Stimulated activated CD4-positive, alpha-beta T cell treated with anti-CD3 and anti-CD28 coated beads, Interleukin-1b, Interleukin-23, amount 100 ng/mL, for 48 hours (primary cell): ENCODE measurements at places on chromosomes 12 and 14.

- no peak for DNase-seq
Measured at GRCh38 chr14:66979101-66979974, 209.9 kb upstream of the GARIN2 start.

- DNase-seq: no peak
Measured at GRCh38 chr12:92452763-92453162, 250.0 kb upstream of the PLEKHG7 start.

DNA sequence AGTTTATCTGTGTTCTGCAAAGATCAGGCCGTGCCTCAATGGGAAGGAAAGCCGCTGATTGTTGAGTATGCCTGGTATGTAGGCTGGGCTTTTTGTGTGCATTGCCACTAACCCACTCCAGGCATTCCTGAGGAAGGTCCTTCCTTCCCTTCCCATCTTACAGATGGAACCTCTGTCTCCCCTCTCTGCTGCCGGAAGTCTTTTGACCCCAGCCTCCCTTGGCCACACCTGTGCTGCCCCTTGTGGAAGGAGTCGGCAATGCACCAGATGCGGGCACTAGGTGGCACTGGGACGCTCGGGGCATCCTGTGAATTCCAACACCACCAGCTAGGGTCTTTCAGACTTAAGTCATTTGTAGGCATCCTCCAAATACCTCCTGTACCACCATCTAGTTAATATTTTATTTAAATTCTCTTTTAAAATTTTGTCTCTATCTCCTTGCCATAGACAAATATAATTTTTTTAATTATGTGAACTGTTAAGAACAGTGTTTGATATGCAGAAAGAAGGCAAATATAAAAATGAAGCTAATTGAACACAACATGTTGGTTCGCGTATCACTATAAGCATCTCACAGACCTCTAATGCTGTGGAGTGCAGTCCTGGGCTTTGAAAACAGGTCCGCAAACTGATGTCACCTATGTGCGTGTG lies 99.6 kb downstream of the RIN3 start:
- DNase-seq: peak; percentile 62

- no peak for DNase-seq
Measured at GRCh38 chr14:80805136-80805535, 136.4 kb downstream of the CEP128 start.

GRCh38 chr12:108691998-108692808 lies 39.1 kb downstream of the CORO1C start:
- no peak for DNase-seq

- no peak for DNase-seq
Measured at GRCh38 chr14:104439625-104440024, 139.9 kb upstream of the C14orf180 start.

GRCh38 chr14:98961191-98961590 lies 310.8 kb downstream of the BCL11B start:
- DNase-seq: no peak

- no peak for DNase-seq
Measured at GRCh38 chr14:33612197-33612505, 338.7 kb downstream of the EGLN3 start.

DNA sequence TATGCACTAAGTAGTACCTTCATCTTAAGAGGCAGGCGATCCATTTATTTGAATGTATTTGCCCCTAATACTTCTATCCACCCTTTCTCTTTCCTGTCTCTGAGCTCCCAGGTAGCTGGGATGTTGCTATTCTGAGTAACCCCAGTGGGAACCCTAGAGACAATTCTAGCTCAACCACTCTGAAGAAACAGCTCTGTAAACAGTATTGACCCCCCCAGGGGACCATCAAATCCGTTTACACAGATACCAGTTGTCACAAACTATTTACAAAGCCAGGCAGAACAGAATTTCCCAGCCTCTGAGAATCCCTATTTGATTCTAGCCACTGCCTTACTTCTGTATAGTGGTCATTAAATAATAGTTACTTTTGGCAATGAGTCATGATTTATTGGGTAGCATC lies 64.9 kb downstream of the MIPOL1 start:
- DNase-seq: no peak

DNA sequence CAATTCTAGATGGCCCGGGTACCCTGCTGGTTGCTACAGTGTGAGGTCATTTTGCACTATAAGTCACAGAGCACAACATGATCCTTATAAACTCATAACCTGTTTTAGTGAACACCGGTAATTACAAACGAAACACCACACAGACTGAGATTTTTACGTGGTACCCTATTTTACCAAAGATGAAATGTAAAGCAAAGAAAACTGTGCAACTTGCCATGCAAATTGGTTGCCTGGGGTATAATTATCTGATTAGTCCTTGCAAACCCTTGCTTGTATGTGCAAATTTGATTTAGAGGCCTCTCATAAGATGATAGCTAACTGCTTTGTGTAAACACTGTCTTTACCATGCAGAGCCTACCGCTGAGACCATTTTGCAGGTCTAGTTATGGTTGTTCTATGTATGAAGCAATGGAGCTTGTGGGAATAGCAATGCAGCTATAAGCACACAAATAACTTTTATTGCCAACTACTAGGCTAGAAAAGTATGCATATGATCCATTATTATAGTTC lies 372.1 kb upstream of the FAR2 start:
- DNase-seq: no peak

DNA sequence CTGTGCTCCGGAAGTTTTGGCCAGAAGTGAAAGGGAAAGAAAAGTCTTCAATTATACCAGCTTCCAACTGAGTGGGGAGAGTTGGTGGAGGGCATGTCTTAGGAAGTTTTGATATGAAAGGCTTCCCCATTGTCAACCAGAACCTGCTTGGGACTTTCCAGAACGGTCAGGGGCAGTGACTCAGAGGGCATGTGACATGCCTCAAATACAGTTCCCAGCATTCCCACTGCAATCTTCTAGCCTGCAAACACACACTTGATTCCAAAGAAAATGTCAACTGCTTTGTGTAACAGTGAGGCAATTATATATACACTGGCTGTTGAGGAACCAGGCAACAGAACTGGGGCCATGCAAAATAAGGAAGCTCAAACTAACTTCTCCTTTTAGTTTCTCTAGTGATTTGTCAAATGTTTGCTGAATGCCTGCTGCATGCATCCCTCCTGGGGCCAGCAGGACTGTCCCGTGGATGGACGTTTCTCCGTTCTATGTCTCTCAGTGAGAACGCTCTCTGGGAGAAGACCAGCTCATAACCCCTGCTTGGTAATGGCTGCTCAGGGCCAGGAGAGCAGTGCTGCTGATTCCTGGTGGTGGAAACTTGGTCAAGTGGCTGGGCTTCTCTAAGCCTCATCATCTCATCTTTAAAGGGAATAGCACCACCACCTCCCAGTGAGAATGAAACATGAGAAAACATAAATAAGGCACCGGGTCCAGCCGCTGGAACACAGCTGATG lies 18.3 kb downstream of the SLC25A47 start:
- no peak for DNase-seq

GRCh38 chr12:88860851-88861250 lies 280.6 kb upstream of the KITLG start:
- DNase-seq: no peak

- no peak for DNase-seq
Measured at GRCh38 chr12:40015345-40015744, 90.5 kb downstream of the SLC2A13 start.

- no peak for DNase-seq
Measured at GRCh38 chr14:100911665-100912316, 8.3 kb upstream of the RTL1 start.

- DNase-seq: no peak
Measured at GRCh38 chr14:51396222-51396815, 156.3 kb downstream of the TMX1 start.

DNA sequence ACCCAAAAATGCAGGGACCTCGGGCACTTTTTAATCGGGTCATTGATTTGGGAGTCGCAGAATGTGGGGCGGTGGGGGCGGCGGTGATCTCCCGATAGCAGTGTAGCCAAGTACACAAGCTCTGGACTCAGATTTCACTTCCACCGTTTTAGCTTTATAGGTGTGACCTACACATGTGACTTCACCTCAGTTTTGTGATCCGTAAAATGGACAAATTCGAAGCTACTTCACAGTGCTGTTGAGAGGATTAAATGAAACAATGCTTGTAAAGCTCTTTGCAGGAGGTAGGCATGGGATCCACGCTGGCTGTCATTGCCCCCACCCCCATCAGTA lies 478 bp downstream of the RITA1 start:
- DNase-seq: no peak

- DNase-seq: peak; percentile 31
Measured at GRCh38 chr14:81219759-81220579, 790 bp downstream of the GTF2A1 start.

GRCh38 chr12:1869145-1869544 lies 48.8 kb downstream of the LRTM2 start:
- no peak for DNase-seq

DNA sequence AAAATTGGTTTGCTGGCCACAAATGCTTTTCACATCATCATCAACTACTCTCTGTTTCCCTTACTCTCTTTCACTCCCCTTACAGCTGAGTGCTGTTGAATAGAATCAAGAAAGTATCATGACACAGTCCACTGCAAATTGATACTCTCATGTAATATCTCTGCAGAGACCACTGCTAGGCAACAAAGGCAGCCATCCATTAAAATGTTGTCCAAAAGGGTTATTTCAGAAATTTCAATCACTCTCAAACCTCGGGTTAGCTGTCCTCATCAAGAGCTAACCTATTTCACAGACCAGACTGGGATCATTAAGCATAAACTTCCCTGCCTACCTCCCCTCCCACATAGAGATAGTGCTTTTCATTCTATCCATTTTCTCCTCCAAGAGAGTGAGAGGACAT lies 186.7 kb downstream of the PLCZ1 start:
- DNase-seq: no peak

DNA sequence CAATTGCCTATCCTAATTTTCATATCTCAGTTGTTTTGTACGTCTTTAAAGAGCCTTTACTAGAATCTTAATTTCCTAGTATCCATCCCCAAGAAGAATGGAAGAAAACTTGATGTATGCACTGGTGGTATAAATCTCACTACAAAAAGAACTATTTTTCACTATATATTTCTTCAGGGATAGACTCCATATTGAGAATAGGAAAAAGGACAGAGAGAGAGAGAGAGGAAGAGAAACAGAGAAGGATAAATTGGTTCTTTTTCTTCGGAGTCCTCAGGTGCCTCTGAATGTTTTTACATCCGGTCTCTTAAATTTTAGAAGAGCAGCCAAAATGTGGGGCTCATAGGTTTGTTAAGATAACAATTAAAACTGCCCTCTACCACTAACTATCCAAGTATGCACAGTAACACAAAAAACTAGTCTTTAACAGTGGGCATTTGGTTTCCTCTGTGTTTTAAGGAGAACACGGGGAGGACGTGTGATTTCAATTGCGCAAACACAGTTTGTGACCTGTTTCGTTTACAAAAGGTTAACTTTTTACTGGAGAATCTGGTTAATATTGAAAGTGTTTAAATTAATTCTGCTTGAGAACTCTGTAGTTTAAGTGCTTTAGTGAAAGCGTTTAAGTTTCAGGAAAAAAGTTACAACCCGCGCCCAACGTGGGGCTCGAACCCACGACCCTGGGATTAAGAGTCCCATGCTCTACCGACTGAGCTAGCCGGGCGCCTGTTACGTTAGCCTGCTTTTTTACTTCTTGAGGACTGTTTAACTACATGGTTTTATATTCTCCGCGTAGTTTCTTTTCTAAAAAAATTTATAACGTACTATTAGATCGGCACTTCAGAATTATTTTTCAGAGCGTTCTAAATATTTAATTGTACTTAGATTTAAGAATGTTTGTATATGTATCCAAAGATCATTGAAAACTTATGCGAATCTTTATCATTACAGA lies 5.1 kb upstream of the PSMA3 start:
- peak; percentile 81 for DNase-seq

DNA sequence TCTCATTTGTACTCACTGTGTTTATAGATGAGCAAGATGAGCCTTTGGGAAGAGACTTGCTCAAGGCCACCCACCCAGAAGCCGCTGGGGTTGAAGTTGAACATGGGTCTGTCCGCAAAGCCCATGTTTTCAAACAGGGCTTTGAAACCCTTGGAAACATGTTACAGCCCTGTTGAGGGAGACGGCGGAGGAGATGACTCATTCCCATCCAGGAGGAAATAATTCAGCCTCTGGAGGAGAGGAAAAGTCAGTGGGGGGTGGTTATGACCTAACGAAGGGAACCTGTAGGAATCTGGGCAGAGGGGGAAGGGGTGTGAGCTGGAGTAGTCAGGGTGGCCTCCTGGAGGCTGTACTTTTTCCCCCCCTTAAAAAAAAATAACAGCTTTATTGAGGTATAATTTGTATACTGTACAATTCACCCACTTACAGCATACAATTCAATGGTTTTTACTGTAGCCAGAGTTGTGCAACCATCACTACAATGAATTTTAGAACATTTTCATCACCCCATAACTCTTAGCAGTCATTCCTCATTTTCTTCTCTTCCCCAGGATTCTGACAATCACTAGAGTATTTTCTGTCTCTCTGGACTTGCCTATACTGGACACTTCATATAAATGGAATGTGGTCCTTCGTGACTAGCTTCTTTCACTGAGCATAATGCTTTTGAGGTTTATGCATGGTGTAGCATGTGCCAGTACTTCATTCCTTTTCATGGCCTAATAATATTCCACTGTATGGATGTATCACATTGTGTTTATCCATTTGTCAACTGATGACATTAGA lies 1.9 kb upstream of the RIN3 start:
- no peak for DNase-seq

- no peak for DNase-seq
Measured at GRCh38 chr12:46609273-46609623, 216.5 kb downstream of the SLC38A4 start.
